ENCODE measurements at places on chromosomes 5 and 9.

GRCh38 chr5:60377826-60378225 is 322.1 kb downstream of the DEPDC1B start:
- no peak for DNase-seq

DNA sequence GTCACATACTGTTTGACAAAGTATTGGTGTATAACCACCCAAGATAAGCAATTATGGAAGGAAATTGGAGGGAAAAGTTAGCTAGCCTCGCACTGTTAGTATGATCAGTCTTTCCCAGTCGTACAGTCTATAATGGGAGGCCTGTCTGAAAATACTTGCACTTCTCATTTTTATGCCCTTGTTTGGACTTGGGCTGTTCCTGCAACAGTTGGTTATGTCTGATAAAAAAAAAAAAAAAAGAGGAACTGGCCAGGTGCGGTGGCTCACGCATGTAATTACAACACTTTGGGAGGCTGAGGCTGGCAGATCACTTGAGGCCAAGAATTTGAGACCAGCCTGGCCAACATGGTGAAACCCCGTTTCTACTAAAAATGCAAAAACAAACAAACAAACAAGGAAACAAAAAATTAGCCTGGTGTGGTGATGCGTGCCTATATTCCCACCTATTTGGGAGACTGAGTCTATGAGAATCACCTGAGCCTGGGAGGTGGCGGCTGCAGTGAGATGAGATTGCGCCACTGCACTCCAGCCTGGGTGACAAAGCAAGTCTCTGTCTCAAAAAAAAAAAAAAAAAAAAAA is 58.3 kb upstream of the ANKRD33B start:
- DNase-seq: peak; percentile 96

- DNase-seq: no peak
Measured at GRCh38 chr9:72527801-72528195, 6.4 kb downstream of the TMC1 start.

- DNase-seq: peak; percentile 25
Measured at GRCh38 chr5:113608113-113608596, 94.7 kb downstream of the YTHDC2 start.

DNA sequence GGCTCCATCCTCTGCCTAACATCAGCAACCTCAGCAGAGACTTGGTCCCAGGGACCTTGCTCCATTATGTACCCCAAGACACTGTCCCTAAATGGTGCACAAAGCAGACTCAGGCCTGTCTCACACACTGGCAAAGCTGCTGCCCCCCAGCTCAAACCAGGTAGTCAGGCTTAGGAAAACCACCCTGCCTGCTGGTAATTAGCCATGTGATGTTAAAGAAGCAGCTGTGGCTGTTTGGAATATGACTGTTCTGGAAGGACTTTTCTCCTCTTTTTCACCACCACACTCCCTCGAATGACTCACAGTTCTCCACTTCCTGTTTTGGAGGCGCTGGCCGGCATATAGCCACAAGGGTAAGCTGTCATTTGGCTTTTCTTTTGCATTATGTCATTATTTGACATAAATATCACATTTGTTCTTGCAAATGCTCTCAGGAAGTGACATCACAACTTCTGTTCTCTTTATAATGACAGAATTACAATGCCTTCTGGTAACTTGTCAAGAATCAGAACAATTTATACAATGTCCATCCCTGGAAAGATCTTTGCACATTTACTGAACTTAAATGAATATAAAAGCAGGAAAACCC is 113.9 kb downstream of the SUSD1 start:
- peak; percentile 93 for DNase-seq

- DNase-seq: peak; percentile 56
Measured at GRCh38 chr5:146447734-146448380, 724 bp downstream of the TCERG1 start.

DNA sequence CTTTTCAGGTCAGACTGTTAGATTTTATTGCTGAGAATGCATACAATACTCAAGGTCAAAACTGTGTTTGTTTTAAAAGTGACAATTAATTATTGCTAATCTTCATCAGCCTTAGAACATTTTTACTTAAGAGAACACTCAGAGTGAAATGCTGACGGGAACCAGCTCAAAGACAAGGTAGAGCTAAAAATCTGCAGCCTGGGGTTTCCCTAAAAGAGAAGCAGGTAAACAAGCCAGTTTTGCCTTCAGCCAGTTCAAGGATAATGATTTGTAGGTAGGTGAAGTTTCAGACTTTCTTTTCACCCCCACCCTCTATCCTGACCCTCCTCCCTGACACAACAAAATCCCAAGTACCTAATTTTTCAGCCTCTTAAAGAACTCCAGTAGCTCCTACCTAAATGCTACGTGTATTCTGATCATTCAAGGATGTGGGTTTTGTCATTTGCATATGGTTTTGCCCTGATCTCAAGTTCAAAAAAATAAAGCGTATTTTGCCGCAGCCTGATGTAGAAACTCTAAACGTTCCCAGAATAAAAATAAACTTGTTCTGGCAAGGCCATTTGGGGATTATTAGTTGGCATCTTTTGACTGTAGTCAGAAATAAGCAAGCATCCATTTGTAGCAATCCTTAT is 407.2 kb downstream of the EFNA5 start:
- no peak for DNase-seq

DNA sequence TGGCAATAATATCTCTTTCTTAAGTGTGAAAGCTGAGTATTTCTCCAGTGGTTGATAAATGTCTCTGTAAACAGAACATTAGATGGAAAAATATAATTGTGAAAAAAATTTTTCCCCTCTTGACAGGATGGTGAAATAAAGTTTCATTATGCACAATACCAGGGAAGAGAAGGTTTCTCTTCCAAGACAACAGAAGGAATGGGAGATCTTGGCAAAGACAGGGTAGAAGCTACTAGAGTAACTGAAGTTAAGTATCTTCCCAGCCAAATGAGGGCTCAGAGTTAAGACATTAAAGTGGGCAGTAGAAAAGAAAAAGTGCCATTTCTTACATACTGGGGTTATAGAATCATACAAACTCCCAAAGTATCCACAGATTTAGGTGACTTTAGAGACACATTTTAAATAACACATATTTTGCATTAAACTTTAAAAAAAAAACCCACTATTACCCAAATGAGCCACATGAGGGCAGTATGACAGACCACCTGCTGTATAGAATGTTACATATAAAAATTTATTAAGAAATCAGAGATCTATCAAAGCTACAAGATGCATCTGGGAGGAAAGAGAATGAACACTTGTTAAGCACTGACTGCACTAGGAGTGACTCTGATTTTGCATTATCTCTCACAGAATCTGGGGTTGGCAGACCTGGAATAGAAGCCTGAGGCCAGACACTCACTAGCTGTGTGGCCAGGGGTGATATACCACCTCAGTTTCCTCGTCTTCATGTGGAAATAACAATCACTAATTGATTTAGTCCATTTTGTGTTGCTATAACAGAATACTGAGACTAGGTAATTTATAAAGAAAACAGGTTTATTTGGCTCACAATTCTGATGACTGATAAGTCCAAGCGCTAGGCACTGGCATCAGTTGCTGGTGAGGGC is 98.5 kb downstream of the ARSB start:
- DNase-seq: peak; percentile 47

DNA sequence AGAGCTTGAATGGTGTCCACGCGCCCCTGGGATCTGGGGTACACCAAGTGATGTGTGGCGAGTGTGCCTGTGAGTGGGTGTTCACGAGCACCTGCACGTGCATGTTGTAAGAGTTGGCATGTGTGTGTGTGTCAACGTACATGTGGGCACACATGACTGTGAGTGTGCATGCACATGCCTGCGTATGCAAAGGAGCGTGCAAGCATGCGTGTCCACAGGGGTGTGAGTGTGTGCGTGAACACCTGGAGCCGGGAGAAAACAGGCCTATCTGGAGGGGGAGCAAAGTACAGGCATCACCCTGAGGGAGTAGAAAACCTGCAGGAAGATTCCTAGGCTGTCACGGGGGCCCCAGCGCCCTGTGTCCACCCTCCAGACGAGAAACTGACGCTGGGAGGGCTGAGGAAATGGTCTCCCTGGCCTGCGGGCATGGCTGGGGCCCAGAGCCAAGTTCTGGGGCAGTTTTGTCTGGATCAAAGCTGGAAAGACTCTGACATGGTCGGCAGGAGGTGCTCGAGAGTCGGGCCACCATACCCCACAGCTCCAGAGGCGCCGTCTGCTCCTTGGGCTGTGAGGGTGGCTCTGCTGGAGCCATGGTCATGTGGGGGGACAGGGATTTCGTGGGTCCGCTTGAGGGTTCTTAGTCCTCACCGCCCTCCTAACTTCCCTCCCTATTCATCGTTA is 31.8 kb downstream of the PTGES start:
- peak; percentile 30 for DNase-seq

GRCh38 chr9:5459289-5459829 is 9.0 kb downstream of the CD274 start:
- DNase-seq: peak; percentile 94

DNA sequence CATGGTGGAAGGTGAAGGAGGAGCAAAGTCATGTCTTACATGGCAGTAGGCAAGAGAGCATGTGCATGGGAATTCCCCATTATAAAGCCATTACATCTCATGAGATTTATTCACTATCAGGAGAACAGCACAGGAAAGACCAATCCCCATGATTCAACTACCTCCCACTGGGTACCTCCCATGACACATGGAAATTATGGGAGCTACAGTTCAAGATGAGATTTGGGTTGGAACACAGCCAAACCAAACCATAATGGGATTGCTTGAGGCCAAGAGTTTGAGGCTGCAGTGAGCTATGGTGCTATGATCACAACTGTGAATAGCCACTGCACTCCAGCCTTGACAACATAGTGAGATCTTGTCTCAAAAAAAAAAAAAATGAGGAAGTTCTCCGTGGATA is 581.8 kb downstream of the TAF11L14 start:
- peak; percentile 42 for DNase-seq

- no peak for DNase-seq
Measured at GRCh38 chr5:36174119-36174518, 22.2 kb downstream of the SKP2 start.

- no peak for DNase-seq
Measured at GRCh38 chr9:107972346-107972745, 482.8 kb upstream of the KLF4 start.

DNA sequence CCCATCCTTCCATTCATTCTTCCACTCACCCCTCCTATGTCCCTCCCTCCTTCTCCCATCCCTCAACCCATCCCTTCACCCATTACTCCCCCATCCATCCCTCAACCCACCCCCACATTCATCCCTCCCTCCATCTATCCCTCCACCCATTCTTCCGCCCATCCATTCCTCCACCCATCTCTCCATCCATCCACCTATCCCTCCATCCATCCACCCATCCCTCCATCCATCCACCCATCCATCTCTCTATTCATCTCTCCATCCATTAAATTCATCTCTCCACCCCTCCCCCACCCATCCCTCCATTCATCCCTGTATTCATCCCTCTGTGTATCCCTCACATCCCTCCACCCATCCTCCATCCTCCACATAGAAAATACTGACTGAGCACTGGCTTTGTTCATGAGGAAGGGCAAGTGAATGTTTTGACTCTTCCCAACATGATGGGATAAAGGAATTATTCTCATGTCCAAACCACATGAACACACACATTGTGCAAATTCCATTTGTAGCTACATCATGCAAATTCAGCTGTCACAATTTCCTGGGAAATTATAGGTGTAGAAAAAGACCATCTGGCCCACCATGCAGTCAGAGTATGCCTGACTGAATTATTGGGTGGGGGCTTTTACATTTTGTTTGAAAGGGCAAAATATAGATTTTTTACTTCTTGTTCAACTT is 6.9 kb upstream of the VAV2 start:
- no peak for DNase-seq

GRCh38 chr9:1794547-1795270 is 220.4 kb upstream of the SMARCA2 start:
- DNase-seq: no peak

- DNase-seq: no peak
Measured at GRCh38 chr5:175740014-175740413, 82.1 kb downstream of the HRH2 start.

DNA sequence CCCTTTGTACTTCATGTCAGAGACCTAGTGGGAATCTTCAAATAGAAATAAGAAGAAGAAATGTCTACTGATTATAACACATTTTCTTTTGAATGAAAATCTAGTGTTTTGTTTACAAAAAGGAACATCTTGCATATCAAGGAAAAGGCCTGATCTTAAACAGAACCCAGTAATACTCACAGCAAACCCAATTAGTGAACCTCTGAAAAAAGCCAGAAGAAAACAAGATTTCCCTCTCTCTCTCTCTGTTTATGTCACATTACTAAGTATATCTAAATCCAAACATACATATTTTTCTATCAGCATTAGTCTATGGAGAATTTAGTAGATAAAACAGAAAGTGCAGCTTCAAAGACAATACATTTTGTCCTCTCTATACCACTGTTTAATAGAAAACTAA is 457.9 kb downstream of the NR2F1-AS1 start:
- DNase-seq: no peak

- DNase-seq: no peak
Measured at GRCh38 chr9:136137321-136138265, 18.9 kb upstream of the TMEM250 start.

- no peak for DNase-seq
Measured at GRCh38 chr5:4949108-4949507, 191.0 kb upstream of the ADAMTS16 start.

- DNase-seq: no peak
Measured at GRCh38 chr5:1516615-1517601, 6.9 kb downstream of the LPCAT1 start.

DNA sequence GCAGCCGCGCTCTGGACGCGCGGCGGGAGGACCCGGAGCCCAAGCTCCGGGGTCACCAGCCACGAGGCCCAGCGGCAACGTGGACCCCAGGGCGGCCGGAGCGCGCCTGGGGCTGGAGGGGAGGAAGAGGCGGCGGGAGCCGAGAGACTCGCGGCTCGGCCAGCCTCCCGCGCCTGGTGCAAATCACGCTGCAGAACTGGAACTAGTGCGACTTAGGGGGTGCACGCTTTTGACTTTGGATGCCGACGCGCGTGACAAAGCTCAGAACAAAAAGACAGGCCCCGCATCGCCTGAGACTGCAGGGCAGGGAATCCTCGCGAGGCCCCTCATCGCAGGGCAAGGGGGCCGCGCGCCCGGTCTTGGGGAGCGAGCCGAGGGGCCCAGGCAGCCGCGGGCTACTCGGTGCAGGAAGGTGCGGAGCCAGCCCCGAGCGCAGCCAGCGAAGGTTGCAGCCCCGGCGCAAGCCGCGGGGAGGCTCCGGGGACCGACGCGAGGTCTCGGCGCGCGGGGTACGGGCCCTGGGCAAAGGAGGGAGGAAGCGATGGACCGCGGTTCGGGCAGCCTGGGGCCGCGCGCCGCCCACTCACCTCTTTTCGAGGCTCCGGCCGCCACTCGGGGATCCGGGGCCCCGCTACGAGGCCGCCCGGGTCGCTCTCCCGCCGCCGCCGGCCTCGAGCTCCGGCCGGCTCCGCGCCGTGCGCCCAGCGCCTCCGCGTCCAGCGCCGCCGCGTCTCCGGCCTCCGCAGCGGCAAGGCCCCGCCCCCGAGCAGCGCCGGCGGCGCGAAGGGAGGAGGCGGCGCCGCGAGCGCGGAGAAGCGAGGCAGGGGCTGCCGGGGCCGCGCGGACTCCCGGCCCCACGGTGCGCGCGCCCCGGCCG is at the start of gene GOLM1:
Gene GOLM1 (minus strand): TSS at position 735 of the 877 bp plus-strand sequence. CDS start 20,238 bp downstream, outside the sequence.
- peak; percentile 20 for DNase-seq

GRCh38 chr9:126423142-126423915 is 96.7 kb downstream of the MVB12B start:
- DNase-seq: no peak

All from OCI-M1 (cell line).